ENCODE measurements at places on chromosomes 1 and 21. TPM values are rescaled to one million over a fixed set of nuclear protein-coding genes. Genes with fewer than 3 reads are reported as not detected.

KCNE1 gene
- 12.1 TPM for total RNA-seq

MPL gene
- not detected for total RNA-seq

ZNF593OS gene
- total RNA-seq = not detected

GPR89B gene
- 12.3 TPM for total RNA-seq

PRAMEF2 gene
- total RNA-seq = not detected

NHLH2 gene
- not detected for total RNA-seq

DYNLT5 gene
- 0.47 TPM for total RNA-seq

- H3K4me1 ChIP-seq = no peaks in the 10 kb centered on the region
- no peak overlapping the region for H3K27ac ChIP-seq
- H3K36me3 ChIP-seq = no peaks in the 10 kb centered on the region
Observed at GRCh38 chr1:96660503-96660902, 61.1 kb upstream of the PTBP2 start.

- no peaks in the 10 kb centered on the region for H3K4me1 ChIP-seq
- H3K27ac ChIP-seq = no peak overlapping the region
- H3K27me3 ChIP-seq = no peaks in the 10 kb centered on the region
- H3K36me3 ChIP-seq = no peaks in the 10 kb centered on the region
- no peak overlapping the region for H3K4me3 ChIP-seq
- DNase-seq = no peak
Observed at GRCh38 chr1:175873290-175873935, 130.0 kb upstream of the TNR start.

DNA sequence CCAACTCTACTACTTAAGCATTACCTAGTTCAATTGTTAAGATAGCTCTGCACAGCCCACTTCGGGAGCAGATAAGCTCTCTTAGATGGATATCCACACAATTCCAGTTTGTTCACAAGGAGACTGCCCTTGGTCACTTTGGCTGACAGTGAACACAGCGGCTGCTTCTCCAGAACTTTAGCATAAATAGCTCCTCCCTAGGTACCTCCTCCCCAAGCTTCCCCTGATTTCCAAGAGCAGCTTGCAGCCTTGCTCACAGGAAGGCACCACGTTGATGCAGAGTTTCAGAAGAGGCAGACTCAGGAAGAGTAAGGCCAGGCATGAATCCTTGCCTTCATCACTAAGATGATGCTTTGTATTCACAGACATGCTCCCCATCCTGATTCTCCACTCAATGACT is 24.7 kb downstream of the TFF3 start:
- H3K36me3 ChIP-seq = peaks cover 56% of the 10 kb centered on the region
- peaks cover 10% of the 10 kb centered on the region for H3K4me1 ChIP-seq
- no peak overlapping the region for H3K27ac ChIP-seq
- DNase-seq = no peak

GRCh38 chr1:56872597-56872996 is 18.0 kb downstream of the C8A start:
- peaks cover 20% of the 10 kb centered on the region for H3K27me3 ChIP-seq
- no peak overlapping the region for H3K4me3 ChIP-seq
- H3K36me3 ChIP-seq = no peaks in the 10 kb centered on the region
- H3K4me1 ChIP-seq = no peaks in the 10 kb centered on the region
- H3K27ac ChIP-seq = no peak overlapping the region
- no peak for DNase-seq

- no peaks in the 10 kb centered on the region for H3K27me3 ChIP-seq
- no peak for DNase-seq
- peaks cover 30% of the 10 kb centered on the region for H3K36me3 ChIP-seq
- peak overlapping the region; percentile 34 for H3K27ac ChIP-seq
- peaks cover 34% of the 10 kb centered on the region for H3K4me1 ChIP-seq
Observed at GRCh38 chr1:211378844-211379243, 52.2 kb downstream of the TRAF5 start.

- DNase-seq = no peak
- no peaks in the 10 kb centered on the region for H3K27me3 ChIP-seq
- no peaks in the 10 kb centered on the region for H3K36me3 ChIP-seq
- H3K4me1 ChIP-seq = no peaks in the 10 kb centered on the region
Observed at GRCh38 chr21:39955326-39955725, 88.1 kb downstream of the PCP4 start.

DNA sequence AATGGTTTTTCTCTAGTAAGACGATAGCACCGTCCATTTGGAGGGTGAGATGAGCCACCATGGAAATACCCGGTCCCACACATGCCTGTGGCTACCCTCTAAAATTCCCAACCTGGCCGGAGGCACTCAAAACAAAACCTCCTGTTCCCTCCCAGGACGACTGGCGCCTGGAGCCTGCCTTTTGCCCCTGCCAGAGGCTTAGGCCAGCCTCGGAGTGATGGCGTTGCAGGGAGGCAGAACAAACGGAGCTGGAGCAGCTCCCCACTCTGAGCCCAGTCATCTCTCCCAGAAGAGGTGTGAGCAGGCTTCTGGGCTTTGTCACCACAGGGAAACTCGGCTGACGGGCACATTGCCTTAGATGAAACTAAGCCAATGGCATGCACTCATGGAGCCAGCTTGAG is 213.7 kb upstream of the HOOK1 start:
- no peaks in the 10 kb centered on the region for H3K4me1 ChIP-seq
- no peaks in the 10 kb centered on the region for H3K27me3 ChIP-seq
- no peaks in the 10 kb centered on the region for H3K36me3 ChIP-seq
- H3K27ac ChIP-seq = no peak overlapping the region
- no peak overlapping the region for H3K4me3 ChIP-seq

- H3K27ac ChIP-seq = no peak overlapping the region
- no peaks in the 10 kb centered on the region for H3K27me3 ChIP-seq
- no peaks in the 10 kb centered on the region for H3K4me1 ChIP-seq
- H3K36me3 ChIP-seq = no peaks in the 10 kb centered on the region
Observed at GRCh38 chr1:18038051-18038450, 69.5 kb upstream of the IGSF21 start.

- H3K27ac ChIP-seq = peak overlapping the region; percentile 85
- no peak for DNase-seq
- H3K27me3 ChIP-seq = no peaks in the 10 kb centered on the region
Observed at GRCh38 chr1:2301607-2302291, 73.6 kb downstream of the SKI start.

All from spleen (tissue), 13 donors.